Activated T-helper 1 cell treated with anti-CD3 and anti-CD28 coated beads, Interleukin-12 subunit alpha, Interleukin-12 subunit beta, Interleukin-2, Interleukin-4 antibody, amounts not matched to agents 30 ng/mL and 10 ng/mL and 1 ng/mL, durations not matched to agents 14 hours and 24 hours and 36 hours (primary cell): ENCODE measurements at places on chromosomes 16 and 17.
A peak's percentile ranks its signal among the peaks of the same experiment; 100 is the strongest.

DNA sequence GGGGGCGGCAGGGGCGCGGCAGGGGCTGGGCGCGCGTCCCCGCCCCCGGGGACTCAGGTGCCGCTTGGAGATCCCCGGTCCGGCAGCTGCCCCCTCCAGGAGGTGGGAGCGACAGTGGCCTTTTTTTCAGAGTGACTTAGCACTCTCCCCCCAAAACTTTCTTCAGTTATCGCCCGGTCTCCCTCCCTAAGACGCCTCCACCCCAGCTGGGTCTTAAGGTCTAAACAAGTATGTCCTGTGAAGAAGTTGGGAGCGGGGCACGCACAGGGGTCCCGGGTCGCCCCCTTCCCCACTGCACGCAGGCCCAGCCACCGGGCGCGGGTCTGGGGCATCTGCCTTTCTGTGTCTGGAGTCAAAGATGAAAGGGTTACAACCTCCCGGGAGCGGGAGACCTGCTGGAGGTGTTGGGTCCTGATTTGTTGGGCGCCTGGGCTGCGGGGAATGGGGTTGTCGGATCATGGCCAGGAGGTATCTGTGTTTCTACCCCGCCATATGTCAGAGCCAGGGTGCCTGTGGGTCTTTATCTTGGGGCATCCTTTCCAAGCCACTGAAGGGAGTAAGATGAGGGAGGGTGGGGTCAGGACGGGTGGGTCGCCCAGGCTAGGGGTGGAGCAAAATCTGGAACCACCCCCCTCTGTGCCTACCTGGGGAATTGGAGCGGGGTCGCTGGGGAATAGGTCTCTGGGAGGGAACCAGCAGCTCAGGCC, 757 bp downstream of the FMNL1 start:
- no peak for DNase-seq

DNA sequence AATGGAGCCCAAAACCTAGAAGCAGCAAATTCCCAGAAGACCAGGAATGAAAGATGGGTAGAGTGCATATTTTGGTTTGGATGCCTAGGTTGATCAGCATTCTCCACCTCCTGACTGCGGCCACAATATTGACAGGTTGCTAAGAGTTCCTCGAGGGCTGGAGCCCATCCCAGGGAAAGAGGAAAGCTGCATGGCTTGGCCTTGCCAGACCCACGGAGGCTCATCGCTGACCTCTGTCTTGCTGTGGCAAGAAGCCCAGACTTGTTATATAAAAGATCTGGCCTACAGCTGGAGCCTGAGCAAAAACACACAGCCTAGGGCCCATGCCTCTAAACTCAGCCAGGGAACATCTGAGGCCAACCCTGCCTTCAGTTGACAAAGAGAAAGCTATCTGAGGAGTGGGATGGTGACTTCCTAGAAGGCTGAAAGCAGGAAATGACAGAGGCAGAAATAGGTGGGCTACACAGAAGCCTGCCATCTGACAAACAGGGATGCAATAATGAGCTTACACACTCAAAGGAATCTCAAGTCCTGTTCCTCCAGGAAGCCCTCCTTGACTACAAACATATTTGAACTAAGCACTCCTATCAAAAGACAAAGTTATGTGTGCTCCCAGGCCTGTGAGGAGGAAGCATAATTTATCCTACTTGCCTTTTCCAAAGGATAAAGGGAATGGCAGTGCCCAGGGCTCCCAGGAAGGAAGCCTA, 22.5 kb upstream of the SLC35B1 start:
- DNase-seq = no peak

- no peak for DNase-seq
These were observed 356.3 kb upstream of the SOX9 start for GRCh38 chr17:71764505-71764904.

DNA sequence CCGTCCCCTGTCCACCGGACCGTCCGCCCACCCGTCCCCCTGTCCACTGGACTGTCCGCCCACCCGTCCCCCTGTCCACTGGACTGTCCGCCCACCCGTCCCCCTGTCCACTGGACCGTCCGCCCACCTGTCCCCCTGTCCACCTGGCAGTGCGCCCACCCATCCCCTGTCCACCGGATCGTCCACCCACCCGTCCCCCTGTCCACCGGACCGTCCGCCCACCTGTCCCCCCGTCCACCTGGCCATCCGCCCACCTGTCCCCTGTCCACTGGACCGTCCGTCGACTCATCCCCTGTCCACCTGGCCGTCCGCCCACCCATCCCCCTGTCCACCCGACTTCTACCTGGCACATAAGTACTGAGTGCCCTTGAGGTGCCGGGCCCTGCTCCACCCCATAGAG, 76.6 kb downstream of the LMF1 start:
- DNase-seq = no peak

GRCh38 chr16:50359626-50360025, 9.2 kb downstream of the BRD7 start:
- DNase-seq = no peak

DNA sequence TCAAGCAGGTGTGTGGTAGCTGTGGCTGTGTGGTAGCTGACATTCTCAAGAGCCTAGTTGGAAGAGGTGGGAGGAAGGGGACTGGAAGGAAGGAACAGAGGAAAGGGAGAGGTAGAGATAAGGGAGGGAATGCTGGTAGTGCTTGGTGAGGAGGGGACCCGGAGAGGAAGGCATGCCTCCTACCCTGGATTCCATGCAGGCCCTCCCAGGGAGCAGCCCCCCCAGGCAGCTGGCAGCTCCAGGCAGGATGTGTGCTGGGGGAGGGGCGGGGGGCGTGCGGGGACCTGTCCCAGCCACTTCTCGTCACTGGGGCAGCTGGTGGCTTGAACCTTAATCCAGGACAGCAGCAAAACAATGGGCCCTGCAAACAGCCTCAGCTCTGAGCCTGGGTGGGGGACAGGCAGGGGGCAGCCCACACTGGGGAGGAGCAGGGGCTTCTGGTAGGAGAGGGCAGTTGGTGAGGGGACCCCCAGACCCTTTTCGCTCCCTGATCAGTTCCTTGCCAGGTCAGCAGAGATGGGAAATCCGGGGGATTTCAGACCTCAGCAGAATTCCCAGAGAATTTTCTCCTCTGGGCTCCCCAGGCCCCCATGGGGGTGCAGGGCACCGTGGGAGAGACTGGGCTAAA, 27.1 kb downstream of the ARHGAP23 start:
- DNase-seq = no peak

DNA sequence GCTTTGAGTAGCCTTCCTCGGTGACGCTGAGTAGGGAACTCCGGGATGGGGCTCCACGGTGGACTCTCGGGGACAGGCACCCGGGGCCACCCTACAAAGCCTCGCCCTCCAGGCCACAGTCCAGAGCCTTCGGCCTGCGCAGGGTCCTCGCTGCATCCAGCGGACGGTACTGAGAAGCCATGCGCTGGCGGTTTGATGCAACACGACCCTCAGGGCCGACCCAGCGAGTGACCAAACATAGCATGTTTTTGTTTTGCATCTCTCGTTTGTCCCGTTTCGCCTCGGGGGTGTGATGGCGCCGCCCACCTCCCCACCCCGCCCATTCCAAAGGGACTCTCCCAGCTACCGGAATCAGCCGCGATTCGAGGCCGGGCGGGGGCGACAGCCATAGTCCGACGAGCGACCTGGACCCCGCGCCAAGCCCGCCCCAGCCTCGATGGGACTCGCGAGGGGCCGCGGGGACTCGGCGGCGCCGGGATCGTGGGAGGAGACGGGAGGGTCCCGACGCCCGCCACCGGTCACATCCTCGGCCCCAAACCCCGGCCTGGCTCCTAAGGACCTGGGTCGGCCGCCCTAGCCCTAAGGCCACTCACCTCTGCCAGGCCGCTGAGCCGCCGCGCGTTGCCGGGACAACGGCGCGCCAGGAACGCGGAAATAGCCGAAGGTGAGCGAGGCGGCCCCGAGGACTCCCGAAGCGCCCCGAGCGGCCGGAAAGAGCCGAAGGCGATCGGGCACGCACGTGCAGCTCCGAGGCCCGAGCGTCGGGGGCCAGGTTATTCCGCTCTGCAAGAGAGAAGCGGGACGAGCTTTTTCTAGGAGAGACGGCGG, 1.6 kb downstream of the IFT140 start:
- DNase-seq = peak; percentile 90

GRCh38 chr17:77325577-77326075, 184.9 kb downstream of the SEC14L1 start:
- DNase-seq = no peak

DNA sequence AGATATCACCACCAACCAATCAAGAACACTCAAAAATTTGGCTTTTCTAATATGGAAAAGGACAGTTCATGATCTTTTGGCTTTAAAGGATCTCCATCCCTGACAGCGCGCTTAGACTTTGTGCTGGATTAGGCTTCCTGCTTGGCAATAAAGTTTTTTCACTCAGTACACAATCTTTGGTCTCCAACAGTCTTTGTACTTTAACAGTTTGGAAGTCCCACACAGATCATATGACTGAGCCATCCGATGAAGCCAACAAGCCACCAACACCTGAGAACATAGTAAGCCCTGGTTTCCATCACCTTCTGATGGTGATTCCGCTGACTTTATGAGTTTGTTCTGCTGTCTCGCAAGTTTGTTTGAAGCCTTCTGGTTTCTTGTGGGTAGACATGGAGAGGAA, 34.3 kb downstream of the SMURF2 start:
- DNase-seq = no peak

DNA sequence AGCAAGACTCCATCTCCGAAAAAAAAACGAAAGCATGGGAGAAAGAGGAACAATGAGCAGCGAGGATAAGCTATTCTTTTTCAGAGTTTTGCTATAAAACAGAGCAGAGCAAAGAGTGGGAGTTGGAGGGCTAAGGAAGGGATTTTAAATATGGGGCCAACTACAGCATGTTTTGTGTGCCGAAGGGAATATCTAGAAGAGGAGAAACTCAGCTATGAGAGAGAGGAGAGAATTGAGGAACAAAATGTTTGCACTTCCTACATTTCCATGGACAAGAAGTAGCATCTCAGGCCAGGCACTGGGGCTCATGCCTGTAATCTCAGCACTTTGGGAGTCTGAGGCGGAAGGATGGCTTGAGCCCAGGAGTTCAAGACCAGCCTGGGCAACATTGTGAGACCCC, 13.1 kb upstream of the GRB2 start:
- no peak for DNase-seq

DNA sequence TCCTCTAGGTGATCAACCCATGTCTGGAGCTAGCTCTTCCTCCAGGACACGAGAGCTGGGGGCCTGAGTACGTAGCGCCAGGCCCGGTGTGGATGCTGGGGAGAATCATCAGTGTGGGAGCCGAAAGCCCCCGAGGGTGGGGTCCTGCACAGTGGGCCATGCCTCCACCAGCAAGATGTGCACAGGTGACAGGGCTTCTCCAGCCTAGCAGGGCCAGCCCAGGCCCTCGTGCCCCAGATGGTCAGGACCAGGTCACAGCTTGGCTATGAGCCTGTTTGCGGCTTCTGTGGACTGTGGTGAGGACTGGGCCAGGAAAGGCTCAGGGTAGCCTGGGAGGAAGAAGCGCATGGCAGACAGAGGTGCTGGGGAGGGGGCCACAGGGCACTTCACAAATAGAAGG, 7.8 kb downstream of the MPG start:
- DNase-seq = no peak

- DNase-seq = no peak
These were observed 5.0 kb downstream of the TSR1 start for GRCh38 chr17:2331303-2331702.

DNA sequence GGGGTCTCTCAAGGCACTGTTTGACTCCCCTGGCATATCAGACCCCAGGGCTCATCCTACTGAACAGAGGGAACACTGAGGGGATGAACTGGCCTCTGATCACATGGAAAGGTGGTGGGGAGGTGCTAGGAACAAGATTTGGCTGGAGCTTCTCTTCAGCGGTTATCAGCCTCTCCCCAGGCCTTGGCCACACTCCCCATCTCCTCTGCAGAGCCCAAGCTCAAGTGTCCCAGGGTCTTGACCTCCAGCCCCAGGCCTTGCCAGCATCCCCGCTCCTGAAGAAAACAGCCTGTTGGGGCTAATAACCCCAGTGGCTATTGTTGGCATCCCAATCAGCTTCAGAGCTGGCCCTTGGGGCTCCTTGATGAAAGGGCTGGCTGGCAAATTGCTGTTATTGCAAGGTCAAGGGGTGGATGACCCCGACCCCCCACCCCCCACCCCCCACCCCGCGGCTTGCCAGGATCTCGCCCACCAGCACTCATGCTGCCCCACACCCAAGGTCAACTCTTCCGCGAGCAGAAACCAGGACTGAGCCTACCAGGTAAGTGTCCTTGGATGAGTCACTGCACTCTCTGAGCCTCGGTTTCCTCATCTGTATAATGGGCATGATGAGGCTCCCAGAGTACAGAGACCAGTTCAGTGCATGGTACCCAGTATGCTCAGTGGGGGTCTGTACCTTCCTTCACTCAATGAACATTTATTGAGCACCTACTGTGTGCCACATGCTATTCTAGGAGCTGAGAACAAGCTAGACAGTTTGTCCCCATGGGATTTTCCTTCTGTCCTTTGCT, 18.8 kb upstream of the FAM83G start:
- DNase-seq = no peak

DNA sequence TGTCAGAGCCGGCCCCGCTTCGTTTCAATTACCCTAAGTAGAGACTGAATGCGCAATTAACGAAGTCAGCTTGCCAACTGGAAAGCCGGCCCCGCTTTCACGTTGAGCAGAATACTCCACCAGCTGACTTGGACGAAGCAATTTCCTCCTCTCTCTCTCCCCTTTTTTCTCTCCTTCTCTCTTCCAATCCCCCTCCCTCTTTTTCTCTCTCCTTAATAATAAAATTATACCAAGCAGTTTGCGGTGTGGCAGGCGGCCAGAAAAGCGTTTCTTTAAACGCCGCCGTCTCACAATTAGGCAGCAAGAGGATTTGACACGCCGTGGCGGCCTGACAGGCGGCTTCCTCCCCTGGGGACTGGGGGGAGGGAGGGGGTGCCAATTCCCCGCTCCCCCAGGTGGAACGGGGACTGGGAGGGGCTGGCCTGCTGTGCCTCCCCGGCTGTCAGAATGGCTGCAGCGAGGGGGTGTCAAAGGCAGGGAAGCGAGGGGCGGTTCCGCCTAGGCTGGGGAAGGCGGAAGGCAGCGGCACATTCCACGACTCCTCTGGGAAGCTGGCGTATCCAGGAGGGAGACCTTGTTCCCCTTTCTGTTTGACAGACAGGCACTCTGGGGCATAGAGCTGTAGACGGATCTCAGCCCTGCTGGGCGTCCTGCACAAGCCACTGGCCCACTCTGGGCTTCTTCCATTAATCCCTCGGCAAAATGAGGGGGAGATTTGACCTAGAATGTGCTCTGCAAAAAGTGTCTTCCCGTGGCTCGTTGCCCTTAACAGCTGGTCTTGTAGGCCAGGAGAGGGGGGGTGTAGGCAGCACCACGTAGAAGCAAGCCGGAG, 52.7 kb downstream of the SREBF1 start:
- DNase-seq = no peak

- DNase-seq = no peak
These were observed 825 bp downstream of the HASPIN start for GRCh38 chr17:3724378-3725077.

GRCh38 chr16:12637002-12637401, 166.7 kb downstream of the CPPED1 start:
- no peak for DNase-seq

DNA sequence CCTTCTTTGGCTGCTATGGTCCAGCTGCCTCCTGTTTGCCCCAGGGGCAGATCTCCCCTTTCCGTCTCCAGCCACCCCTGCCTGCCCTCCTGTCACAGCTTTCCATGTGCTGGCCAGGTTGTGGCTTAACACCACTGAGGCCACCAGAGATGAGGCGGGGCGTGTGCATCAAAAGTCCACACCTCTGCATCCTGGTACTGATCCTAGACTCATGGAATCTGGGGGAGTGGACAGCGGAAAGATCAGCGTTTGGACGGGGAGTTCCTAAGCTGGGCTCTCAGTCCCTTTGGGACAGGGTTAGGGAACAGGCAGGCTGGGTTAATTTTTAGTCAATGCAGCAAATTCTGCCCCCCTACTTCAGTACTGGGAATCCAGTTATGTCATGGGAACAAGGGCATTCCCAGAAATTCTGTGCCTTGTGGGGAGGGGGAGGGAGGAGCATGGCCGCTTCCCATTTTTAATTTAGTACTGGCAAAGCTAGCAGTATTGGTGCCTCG, 3.9 kb downstream of the IGFBP4 start:
- no peak for DNase-seq
